ENCODE measurements at places on chromosomes 16 and 17.

DNA sequence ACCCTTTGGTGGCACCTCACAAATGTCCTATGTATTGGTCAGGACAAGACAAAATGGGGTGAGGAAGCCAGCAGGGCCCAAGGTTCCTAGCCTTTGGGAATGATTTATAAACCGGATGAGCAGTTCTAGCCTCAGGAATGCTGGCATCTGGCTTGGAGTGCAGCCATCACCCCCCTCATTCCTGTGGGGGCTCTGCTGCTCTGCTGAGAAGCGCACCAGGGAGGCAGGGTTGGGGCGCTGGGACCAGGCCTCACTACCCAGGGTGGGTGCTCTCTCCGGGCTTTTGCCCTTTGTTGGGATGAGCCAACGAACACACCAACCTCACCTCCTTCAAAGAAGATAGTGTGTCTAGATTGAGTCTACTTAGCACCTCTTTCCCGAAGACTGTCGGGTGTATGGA lies 39.2 kb downstream of the TMEM11 start:
- DNase-seq = no peak

GRCh38 chr17:62805234-62805633 lies 2.9 kb downstream of the MARCHF10 start:
- no peak for DNase-seq

DNA sequence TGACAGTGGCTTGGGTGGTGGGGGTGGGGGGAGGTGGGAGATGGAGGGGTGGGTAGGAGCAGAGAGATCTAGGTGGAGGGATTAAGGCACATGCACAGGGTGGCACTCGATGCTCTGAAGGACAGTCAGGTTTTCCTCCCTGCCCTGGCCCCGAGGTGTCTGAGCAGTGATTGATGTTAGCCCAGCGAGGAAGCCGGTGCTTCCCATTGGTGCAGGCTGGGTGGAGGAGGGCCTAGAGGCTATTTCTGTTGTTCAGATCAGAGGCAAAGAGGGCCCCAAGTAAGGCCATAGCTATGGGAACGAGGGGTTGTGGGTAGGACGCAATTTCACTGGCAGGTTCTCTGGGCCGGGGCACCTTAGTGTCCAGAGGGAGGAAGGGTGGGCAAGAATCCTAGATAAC lies 23.1 kb downstream of the CACNA1G start:
- no peak for DNase-seq

DNA sequence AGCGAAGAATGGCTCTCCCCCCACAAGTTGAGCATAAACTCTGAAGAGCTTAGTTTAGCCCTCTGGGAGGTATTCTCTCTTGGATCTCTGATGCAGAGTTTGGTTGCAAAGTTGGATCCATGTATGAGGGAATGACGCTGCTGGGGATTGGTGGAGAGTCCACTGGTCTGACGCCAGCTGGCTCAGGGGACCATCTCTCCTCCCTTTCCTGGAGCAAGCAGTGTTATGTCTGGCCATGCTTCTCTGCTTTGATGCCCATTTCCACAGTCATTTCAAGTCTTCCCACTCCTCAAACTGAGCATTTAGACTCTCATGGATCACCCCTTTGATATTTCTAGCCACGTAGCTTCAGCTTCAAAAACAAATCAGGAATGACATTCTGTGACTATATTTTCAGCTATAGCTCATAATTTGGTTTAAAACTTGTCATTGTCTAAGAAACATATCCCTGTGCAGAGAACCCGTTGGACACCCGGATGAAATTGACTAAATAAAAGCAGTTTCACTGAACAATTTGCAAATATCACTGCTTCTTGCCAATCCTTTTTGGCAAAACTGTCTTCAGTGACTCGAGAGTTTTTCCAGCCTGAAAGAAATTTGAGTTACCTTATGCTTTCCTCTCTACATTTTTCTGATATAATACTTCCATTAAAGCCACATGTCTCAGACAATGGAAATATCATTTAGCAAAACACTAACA lies 193.4 kb upstream of the CDH11 start:
- no peak for DNase-seq

DNA sequence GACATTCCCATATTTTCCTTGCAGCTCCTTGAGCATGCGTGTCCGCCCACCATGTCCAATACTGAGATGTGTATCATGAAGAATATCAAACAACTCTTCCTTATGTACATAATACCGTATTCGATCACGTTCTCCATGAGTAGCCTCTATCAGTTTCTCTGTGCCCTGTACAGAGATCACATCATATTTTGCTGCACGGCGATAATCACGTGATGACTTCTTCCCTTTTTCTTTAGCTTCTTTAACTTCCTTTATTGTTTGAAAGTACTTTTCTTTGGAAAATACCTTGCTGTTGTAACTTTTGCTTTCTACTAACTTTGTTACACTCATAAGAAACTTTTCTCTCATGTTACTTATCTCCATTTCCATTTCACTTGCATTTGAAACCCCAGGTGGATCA lies 6.6 kb downstream of the KRABD2 start:
- no peak for DNase-seq

DNA sequence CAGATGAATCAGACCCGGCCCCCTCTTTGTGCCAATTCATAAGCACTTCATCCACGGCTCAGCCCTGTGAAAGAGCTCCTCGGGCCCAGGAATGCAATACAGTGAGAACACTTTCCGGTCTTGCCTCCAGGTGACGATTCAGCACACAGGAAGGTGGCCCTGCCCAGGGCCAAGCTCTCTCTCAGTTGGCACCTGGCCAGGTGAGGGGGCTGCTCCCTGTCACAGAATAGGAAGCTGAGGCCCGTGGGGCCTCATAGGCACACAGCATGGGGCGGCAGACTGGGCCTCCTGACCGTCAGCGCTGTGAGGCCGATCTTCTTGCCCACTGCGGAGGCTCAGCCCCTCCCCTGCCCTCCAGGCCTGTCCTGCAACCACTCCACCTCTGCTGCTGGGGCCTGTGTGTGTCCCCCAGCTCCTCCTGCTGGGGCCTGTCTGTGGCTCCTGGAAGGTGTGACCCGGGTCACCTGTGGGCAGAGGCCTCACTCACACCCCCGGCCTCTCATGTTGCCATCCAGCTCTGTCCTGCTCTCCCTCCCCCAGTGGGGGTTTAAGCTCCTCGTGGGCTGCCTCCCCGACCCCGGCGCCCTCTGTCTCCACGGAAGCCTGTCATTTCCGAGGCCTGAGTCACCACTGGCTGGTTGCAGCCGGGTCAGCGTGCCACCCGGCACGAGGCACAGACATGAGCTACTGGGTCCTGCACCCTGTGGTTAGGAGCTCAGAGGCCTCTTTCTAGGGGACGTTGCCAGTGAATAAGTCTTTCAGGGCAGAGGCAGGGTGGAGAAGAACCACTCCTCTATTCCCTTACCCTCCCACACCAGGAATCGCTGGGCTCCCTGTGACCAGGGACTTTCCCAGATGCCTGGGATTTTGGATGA lies 114.4 kb downstream of the SEC14L1 start:
- peak; percentile 92 for DNase-seq

Measured in adipocyte (in vitro differentiated cells).